ENCODE measurements at places on chromosomes 5 and 9.

GRCh38 chr5:107313921-107314320 is 356.8 kb downstream of the EFNA5 start:
- no peak for DNase-seq

DNA sequence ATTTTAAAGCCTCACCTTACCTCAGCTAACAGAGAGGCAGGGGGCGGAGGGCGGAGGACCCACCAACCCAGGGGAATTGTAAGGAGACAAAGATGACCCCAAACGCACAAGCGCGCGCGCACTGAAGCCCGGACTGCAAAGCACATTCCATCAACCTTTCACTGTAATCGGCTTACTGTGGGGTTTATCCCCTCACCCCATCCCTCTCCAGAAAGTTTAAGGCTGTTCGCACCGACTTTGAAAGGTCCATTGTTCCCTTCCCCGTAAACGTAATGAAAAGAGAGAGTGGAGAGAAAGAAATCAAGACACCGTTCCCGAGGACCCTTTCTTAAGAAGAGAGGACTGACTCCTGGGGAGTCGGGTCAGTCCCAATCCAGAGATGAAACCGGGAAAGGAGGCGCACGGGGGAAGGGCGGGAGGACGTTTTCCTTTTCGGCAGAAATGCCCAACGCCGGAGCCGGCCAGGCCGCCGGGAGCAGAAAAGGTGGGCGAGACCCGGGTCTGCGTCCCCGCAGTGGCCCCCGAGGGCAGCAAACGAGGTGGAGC is 464 bp downstream of the CEMIP2 start:
- DNase-seq, result no peak

GRCh38 chr9:2157277-2158110 is 142.3 kb downstream of the SMARCA2 start:
- DNase-seq, result no peak

GRCh38 chr9:87607859-87608258 is 110.2 kb downstream of the DAPK1 start:
- DNase-seq, result no peak
